Stimulated activated naive CD4-positive, alpha-beta T cell treated with Interleukin-2 at 50 U/mL for 16 hours (primary cell): ENCODE measurements at places on chromosomes 11 and 22.

DNA sequence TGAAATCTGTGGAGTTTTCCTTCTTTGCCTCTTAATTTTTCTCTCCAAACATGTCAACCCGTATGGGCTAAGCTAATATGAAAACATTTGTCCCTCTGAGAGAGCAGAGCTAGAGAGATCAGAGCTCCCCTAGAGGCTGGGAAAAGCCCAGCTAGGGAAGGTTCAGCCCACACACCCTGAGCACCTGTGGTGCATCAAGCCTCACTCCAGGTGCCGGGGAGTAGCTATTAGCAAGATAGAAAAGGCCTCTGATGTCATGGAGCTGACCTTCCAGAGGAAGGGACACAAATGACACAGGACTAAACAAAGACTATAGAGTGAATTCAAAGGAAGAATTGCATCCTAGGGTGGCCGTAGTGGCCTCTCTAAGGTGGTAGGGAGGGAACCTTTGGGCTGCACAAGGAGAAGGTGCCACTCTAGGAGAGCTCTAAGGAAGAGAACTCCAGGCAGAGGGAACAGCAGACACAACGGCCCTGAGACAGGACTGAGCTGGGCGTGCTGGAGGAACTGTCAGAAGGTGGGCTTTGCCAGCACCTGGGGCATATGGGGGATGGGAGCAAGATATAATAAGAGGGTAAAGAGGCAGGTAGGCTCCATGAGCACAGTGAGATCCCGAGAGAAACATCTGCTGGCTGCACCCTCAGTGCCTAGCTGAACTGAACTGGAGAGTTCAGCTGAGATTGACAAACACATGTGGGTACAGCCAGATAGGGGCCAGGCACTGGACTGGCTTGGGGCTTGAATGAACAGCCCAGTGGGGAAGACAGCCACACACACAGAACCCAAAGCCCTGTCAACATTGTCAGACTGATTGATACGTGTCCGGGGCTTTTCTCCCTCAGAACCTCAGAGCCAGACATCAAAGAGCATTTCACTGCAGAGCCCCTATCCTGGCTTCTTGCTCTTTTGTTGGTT lies 65.5 kb upstream of the DRD2 start:
- no peak for DNase-seq

DNA sequence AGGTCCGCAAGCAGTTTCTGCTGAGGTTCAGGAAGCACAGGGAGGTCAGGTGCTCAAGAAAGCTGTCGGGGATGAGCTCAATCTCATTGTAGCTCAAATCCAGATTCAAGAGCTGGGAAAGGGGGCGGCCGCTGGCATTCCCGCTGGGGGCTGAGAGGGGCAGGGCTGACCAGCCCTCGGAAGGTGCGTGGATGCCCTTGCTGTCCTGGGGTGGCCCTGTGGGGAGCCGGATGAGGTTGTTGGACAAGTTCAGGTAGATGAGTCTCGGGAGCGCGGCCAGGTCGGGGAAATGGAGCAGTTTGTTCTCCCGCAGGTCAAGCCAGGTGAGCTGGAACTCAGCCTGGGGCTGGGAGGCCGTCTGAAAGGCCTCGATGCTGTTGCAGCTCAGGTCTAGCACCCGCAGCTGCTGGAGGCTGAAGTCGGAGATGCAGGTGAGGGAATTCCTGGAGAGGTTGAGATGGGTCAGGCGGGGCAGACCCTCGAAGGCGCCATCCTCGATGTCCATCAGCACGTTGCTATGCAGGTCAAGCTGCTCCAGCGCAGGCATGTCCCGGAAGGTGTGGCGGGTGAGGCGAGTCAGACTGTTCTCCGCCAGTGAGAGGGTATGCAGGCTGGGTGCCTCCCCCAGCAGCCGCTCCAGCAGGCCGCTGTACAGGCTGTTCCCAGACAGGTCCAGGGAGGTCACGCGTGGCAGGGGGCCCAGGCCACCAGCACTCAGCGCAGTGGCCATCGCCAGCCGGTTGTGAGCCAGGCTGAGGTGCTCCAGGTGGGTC lies 9.8 kb downstream of the LRRC32 start:
- no peak for DNase-seq

DNA sequence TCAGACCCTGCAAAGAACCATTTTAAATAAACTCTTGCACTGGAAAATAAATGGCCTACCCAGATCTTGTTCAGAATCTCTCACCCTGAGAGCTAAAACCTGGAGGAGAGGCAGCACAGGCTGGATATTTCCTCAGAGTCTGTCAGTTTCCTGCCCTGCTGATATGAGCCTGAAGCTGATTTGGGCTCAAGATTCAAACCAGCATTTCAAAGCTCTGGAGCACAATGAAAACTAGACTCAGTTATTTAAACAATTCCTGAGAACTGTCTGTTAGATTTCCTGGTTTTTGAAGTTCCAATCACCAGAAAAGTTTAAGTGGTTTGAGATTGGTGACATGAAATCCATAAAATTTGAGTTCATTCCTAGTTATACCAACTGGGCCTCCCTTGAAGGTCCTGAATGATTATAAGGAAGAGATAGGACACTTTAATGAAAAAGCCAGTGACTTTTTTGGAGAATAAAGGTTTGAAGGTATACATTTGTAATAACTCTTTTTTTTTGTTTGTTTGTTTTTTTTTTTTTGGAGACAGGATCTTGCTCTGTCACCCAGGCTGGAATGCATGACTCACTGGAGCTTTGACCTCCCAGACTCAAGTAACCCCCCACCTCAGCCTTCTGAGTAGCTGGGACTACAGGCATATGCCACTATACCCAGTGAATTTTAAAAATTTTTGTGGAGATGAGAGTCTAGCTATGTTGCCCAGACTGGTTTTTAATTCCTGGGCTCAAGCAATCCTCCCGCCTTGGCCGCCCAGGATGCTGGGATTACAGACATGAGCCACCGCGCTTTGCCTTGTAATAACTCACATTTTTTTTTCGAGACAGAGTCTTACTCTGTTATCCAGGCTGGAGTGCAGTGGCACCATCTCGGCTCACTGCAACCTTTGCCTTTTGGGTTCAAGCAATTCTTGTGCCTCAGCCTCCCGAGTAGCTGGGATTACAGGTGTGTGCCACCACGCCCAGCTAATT lies 8.0 kb upstream of the ESAM start:
- DNase-seq = no peak

GRCh38 chr11:113240790-113241635 lies 73.4 kb upstream of the TTC12 start:
- DNase-seq = no peak

- no peak for DNase-seq
Measured at GRCh38 chr11:67025750-67026149, 2.8 kb downstream of the SYT12 start.
